ENCODE measurements at places on chromosomes 3 and 15. TPM values are rescaled to one million over a fixed set of nuclear protein-coding genes. Genes with fewer than 3 reads are reported as not detected.

GRCh38 chr15:43769584-43770228, 7.1 kb downstream of the ELL3 start:
- peak; percentile 51 for DNase-seq

The NOX5 gene
- 0.08 TPM for total RNA-seq

GRCh38 chr3:56837196-56837955, 35.6 kb upstream of the ARHGEF3 start:
- DNase-seq, result no peak

The SH3GL3 gene
- not detected for total RNA-seq

DNA sequence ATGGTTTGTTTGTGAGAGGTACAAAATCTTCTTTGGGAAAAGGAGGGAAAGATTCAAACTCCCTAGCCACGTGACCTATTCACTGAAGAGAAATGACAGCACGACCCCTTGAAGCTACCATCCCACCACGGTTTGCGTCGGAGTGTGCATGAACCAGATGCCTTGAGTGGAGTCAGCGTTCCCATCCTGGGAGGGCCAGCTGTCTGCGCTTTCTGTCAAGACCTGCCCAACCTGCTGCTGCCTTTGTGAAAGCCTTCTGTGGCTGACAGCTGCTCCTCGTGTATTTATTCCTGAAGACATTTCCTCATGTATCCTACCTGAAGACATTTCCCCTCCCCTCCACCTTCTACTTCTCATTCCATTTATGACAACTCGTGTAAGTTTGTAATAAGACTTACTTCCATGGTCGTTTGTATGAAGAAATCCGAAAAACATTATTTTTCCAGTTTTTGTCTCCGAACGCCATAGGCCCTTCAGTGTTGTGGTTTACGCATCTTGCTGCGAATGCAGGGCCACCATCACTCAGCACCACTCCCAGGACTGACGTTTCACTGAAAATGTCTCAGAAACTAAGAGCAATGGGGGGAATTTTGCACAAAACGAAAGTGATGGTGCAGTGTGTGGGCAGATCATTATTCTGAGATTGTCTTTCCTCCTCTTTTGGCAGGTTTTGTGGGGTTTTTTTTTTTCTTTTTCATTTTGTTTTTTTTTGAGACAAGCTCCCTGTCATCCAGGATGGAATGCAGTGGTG, 18.9 kb downstream of the EBLN2 start:
- no peak for DNase-seq

DNA sequence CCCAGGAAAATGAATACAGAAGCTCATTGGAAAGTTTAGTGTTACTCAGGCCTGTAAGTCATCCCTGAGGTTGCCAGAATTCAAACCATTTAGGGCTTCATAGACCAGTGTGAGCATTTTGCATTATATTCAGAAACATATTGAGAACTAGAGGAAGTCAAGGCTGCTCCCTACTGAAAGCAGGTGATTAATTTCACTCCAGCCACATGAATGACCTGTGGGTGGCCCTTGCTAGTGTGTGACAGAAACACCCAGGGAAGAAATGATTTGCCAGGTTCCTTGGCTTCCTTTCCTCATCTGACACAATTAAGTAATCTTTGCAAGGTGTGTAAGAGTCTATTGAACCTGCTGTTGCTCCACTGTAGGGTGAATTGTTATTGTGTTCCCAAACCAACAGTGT, 61.8 kb downstream of the GAP43 start:
- DNase-seq, result no peak

GRCh38 chr3:48271763-48272498, 31.0 kb downstream of the ZNF589 start:
- no peak for DNase-seq

DNA sequence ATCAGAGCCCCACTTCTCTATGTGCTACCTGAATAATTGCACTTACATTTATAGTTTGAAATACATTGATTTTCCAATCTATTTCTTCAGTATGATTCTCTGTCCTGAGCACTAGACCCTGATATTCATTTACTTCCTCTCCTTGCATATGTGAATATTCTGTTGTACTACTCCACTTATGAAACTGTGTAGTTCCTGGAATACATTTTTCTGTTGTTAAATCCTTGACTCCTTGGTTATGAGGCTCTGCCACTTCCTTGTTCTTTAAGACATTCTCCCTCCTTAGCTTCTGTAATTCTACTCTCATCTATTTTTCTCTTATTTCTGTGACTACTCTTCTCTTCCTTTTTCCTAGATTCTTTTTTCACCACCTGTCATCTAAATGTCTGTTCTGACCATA, 12.9 kb upstream of the MGA start:
- no peak for DNase-seq

The TNFAIP8L3 gene
- not detected for total RNA-seq

- no peak for DNase-seq
These were observed 15.1 kb upstream of the ARID3B start for GRCh38 chr15:74525945-74526344.

All from CD4-positive, alpha-beta memory T cell (primary cell).